Suppressor macrophage (primary cell): ENCODE measurements at places on chromosomes 16 and 17.

DNA sequence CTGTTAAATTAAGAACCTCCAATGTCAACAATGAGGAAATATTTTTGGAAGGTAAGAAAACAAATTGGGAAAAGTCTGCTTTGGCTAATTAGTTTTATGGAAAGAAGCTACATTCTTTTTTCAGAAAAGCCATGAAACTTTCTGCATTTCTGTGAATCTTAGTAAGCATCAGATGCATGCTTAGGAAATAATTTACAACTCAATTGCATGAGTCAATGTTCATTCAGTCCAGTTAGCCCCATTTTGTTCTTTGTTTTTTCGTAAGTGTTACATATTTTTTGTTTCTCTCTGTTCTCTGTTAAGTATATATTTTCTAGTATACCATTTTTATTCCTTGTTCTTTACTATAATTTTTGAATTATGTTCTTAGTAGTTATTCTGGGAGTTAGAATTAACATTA, 195.2 kb upstream of the KIF2B start:
- no peak for DNase-seq

DNA sequence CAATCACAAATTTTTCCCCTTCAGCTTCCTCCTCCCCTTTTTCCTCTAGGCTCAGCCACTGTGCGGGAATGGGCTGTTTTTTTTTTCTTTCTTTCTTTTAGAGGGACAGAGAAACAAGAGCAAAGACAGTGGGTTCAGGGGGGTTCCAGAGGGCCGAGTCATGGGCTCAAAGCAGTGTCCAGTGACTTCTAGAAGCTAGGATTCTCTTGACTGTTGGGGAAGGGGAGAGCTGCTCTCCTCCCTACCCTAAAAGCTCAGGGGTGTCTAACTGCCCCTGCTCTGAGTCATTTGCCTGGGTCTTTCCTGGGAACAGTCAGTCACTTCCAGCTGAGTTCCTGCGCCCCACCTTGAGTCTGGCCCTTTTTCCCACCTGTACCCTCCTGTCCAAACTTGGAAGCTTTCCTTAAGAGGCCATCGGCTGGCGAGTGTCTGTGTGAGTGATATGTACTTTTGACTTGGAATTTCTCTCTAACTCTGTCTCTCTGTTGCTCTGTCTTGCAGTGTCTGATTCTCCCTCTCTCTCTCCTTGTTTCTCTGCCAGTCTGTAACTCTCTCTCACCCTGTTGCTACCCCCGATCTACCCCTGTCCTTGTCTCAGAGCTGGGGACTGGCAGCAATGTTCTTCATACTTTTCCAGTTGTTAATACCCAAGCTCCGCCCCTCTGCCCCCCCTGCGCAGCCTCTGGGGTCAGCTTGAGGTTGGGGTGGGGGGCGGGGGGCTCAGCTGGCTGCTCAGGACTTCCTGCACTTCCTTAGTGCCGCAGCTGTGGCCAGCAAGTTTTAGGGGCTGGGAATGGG, 2.4 kb downstream of the THRA start:
- no peak for DNase-seq

DNA sequence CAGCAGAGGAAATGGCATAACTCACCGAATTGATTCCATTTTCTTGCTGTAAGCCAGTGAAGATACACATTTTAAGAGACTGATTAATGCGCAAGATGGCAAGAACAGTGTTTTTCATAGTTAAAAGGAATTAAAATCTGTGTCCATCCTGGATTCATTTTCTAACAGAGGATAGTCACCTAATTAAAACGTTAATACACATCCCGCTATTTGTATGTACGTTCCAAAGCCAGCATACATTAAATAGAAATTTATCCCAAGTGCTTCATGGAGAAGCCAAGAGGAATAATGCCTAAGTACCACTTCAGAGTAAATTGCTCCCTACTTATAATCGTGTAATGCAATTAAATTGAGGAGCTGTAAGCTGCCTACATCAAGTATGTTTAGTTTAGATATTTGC, 49.9 kb downstream of the RBFOX1 start:
- DNase-seq: no peak

DNA sequence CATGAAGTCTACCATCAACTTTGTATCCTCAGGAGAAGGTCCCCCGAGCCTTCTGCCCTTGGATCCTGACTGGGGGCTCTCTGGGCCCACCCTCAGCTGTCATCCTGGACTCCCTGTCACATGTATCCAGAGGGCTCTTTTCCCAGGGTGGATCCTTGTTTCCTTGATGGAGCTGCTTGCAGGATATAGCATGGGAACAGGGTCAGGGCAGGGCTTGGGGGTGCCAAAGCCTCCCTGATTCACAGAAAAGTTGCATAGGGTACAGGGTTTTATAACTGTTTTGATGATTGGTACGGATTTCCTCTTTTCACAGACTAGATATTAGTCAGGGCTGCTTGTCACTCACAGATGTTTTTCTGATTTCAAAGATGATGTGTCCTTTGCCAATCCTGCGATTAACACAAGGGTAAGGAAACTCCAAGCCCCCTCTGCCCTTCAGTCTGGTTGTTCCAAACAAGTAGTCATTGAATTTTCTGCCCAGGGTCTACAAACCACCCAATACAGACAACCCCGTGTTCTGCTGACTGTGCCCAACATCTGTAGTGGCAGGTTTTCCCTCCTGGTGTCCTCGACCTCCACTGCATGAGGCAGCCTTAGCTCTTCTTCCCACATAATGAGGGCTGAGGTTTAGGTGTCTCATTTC, 20.6 kb upstream of the SLC35G3 start:
- DNase-seq: no peak

DNA sequence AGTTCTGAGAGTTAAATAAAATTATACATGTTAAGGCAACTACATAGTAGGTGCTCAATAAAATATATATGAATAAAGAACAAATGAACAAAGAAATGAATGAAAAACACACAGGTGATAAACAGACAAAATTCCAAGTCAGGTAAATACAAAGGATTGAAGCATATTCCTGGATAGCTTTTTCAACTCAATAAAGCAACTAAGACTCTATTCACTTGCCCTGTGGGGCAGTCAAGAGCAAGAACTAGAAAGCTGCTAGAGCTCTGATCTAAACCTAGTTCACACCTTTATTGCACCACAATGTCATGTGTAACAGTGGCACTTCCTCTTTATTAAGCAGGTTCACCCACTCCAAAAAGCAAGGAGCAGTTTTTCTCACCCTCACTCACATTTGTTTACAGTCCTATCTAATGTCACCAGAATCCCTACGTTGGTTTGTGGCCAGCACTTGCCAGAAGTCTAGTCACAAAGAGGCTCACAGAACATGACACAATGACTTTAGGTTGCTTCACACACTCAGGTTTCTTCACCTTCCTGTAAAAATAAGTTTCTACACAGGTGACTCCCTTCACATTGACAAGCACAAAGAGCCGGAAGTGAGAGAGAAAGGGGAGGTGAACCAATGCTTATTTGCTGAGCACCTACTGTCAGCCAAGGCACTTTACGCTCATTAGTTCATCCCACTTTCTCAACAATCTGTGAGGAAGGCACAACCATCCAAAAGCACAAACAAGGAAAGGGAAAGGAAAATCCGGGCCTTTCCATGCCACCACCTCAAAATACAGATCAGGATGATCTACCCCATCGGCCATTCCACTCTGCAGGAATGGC, 70.8 kb downstream of the XPO6 start:
- peak; percentile 79 for DNase-seq

- no peak for DNase-seq
Measured at GRCh38 chr16:21703589-21704174, 39.9 kb downstream of the OTOA start.

GRCh38 chr17:81991684-81992305, 14.4 kb downstream of the ASPSCR1 start:
- no peak for DNase-seq

DNA sequence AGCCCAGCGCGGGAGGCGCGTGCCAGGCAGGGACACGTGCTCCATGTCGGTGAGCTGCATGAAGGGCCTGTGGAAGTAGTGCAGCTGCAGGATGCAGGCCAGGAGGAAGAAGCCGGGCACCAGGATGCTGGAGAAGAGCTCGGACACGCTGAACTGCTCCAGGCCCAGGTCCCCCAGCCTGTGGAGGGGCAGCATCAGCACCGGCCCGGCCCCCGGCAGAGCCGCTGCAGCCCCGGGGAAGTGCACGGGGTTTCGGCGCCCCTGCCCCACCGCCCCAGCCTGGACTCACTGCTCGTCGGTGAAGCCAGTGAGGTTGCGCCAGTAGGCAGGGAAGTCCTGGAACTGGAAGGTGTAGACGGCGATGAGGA, 28.0 kb downstream of the CTU2 start:
- no peak for DNase-seq

- DNase-seq: no peak
Measured at GRCh38 chr17:15479703-15480102, 12.3 kb upstream of the CDRT4 start.

DNA sequence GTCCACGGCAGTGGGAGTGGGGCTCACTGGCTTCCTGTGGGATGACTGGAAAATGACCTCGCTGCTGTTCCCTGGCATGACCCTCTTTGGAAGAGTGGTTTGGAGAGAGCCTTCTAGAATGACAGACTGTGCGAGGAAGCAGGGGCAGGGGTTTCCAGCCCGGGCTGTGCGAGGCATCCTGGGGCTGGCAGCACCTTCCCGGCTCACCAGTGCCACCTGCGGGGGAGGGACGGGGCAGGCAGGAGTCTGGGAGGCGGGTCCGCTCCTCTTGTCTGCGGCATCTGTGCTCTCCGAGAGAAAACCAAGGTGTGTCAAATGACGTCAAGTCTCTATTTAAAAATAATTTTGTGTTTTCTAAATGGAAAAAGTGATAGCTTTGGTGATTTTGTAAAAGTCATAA, 7.8 kb upstream of the RNF213 start:
- DNase-seq: peak; percentile 27

- no peak for DNase-seq
Measured at GRCh38 chr17:28169621-28170349, 127.3 kb downstream of the NLK start.
